Stimulated activated CD8-positive, alpha-beta memory T cell treated with anti-CD3 and anti-CD28 coated beads, Interleukin-2, amount 100 ng/mL, for 1 hour (primary cell): ENCODE measurements at places on chromosomes 2 and 18.

DNA sequence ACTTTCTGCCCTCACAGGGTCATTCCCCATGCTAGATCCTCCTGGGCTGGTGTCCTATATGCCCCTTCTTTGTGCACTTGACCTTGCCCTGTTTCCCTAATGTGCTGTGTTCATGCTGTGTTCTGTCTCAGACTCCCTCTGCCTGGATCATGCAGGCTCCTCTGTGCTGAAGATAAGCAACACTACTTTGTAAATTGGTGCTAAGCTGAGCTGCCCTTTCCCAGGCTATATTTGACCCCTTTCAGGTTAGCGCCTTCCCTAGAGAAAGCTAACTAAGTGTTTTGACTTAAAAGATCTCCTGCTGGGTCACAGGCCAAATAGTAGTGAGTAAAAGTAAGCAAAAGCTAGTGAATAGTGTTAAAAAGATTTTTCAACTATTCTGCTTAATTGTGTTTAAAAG is 257.2 kb upstream of the RGPD4 start:
- DNase-seq = no peak

- DNase-seq = no peak
Measured at GRCh38 chr2:238868616-238869292, 20.9 kb downstream of the TWIST2 start.

GRCh38 chr2:177783835-177784744 is 288.5 kb downstream of the PDE11A start:
- DNase-seq = no peak

DNA sequence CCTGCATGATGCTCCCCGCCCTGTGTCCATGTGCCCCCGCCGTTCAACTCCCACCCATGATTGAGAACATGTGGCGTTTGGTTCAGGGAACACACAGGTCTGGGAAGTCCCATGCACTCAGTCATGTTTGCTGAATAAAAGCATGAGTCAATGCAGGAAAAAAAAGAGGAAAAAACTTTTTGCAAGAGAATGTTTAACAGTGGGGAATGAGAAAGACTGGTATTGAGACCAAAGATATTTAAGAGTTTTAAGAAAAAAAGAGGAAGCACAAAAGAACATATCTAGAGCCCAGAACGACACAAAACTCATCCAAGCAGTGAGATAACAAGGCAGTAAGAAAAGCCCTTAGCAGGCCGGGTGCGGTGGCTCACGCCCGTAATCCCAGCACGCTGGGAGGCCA is 279.2 kb upstream of the THSD7B start:
- no peak for DNase-seq

DNA sequence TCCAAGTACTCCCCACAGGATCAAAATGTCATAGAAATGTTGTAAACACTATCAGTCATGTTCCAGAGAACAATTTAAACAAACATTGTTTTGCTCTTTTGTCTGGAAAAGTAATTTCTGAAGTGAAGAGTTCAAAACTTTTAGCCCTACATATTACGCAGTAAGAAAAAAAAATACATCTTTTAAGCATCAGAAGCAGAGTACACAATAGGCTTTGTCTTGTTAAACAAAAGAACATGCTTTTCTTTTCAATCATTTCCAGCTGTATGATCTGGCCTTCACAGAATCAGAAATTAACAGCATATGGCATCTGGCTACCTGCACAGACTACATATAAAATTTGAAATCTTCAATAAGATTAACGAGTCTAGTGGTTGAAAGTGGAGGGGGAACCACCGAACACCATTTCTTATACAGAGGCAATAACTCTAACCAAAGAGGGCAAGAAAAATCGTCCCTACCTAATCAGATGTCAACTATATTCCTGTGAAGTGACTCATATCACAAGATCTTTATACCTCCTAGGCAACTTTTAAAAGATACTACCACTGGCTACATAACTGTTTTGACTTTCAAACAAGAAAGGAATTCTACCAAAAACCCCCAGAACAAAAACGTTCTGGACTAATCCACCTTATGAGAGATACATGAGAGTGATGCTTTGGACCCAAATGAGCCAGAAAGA is 149.3 kb downstream of the EXOC6B start:
- DNase-seq = no peak

DNA sequence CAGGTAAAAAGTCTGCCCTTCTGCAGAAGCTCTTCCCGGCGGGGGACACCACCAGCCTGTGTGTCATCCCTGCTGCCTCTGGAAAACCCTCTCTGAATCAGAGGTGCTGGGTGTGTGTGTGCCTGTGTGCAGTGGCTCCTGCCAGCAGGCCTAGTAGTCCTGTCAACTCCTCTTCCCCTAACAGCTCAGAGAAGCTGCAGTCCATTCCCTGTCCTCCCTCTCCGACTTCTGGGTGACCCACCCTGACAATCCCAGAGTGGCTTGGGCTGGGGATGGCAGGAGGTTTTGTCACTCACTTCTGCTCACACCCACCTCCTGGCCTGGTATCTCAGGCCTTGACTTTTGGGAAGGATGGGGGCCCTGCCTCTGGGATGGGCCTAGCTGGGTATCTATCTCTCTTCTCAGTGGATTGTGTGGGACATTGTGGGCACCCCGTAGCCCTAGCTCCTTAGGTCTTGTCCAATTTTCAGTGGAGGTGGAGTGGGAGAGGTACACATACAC is 2.3 kb downstream of the WNT10A start:
- DNase-seq = no peak

- no peak for DNase-seq
Measured at GRCh38 chr18:55142410-55142809, 183.1 kb upstream of the CCDC68 start.

GRCh38 chr2:206069417-206069816 is 16.6 kb downstream of the INO80D start:
- no peak for DNase-seq

GRCh38 chr2:206383669-206384068 is 59.7 kb upstream of the ADAM23 start:
- DNase-seq = no peak

DNA sequence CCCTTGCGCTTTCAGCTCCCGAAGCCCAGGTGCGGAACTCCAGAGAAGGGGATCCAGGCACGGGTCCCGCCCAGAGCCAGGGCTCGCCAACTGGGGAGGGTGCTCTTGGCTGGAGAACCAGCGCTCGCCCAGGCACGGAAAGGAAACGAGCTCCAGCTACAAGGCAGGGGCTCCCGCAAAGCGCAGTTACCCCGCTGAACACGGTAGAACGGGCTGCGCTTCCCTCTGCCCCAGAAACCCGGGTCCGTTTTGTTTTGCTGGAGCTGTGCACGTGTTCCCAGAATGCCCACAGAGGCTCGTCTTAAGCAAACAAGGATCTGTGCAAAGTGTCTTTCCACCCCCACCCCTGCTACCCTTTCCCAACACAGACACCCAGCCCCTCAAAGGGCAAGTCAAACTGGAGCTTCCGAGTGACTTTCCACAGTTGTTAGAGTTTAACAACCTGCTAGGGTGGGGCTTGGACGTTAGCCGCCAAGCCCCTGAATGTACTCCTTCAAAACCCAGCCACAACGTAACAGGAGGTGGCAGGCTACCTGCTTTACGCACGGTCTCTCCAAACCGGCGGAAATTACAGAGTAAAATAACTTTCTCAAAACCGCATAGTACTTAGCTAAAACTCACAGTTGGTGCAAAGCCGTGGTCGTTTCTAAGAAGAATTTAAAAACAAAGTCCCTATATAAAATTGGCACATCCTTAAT is 775 bp downstream of the RNF125 start:
- DNase-seq = no peak

- DNase-seq = no peak
Measured at GRCh38 chr18:58426611-58427010, 202.3 kb downstream of the ALPK2 start.

GRCh38 chr2:173865971-173866873 is 99.0 kb downstream of the SP3 start:
- no peak for DNase-seq

- no peak for DNase-seq
Measured at GRCh38 chr2:221731432-221732145, 159.5 kb upstream of the EPHA4 start.

- DNase-seq = no peak
Measured at GRCh38 chr18:78405763-78406162, 573.9 kb upstream of the SALL3 start.

DNA sequence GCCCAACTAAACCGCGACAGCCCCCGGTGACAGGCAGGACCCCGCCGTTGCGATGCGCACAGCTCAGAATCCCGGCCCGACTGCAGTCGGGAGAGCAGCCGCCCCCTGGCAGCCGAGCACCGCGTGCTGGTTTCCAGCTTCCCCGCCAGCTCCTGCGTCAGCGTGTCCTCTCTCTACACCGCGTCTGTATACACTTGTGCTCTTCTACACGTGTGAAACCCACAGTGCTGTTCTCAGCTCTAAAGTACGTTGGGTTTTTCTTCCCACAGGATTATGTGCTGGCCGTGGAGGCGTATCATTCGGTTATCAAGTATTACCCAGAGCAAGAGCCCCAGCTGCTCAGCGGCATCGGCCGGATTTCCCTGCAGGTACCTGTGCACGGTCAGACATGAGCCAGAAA is 54.0 kb downstream of the ADI1 start:
- no peak for DNase-seq

DNA sequence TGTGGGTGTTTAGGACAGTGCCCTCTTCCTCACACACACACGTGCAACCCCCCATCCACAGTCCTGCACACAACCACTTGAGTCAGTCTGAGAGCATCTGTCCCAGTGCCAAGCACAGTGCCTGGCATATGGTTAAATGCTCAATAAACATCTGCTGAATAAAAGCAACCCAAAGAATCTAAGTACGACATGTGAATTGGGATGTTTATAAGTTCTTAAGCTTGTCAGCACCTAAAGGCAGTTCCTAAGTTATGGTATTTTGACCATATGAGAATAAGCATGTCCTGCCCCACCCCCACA is 37.8 kb downstream of the CAPN13 start:
- no peak for DNase-seq

DNA sequence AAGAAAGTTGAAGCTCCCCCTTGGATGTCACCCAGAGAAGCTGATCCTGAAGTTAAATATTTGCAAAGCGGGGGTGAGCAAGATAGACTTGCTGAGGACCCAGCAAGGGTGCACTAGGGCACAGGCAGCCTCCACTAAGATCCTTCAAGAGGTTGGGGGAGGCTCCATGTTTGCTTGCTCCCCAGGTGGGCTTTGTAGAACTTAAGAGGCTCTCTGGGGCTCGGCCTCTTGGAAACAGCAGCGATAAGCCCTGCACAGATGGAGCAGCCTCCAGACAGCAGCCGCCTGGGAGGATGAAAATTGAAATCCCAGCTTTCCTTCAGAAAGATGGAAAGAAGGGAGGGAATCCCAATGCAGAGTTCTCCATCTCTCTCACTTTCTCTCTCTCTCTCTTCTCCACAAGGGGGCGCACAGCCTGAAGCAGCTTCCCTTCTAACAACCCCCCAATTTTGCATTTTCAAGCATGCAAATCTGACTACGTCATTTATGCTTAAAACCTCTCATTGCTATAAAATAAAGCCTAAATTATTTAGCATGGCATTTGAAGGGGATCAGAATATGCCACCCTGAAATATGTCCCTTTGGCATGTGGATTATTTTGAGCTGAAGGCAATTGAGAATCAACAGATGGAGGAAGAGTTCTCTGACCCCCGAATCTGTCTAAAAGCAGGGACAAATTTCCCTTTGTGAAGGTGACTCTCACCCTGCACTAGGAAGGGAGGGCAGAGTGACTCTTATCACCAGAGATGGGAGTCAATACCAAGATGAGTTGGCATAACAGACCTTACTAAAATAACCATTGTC is 185.7 kb upstream of the KLHL29 start:
- DNase-seq = no peak

DNA sequence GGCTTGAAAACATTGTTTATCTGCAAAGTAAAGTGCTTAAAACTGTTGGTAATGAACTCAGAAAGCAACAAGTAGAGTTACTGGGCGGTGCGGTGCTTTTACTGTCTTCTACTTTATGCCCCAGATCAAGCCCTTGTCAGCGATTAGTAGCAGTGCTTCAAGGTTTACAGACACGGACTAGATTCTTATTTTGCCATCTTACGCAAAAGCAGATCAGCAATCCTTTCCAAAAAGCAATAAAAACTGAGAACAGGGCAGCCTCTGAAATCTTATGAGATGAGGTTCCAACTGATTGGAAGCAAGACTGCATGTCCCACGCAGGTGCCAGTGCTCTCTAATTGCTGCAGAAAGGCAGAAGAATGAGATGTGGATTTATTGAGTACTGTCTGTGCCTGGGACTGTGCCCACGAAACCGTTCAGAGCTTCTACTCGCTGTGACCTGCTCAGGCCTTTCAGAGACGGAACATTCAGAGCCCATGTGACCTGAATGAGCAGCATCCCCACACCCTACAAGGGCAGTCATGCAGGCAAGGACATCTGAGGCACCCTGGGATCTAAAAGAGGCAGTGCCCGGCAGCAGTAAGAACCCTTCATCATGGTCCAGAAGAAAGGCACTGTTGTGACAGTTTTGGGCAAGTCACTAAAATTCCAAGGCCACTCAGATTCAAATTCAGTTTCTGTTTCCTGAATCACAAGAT is 15.7 kb downstream of the COL4A3 start:
- no peak for DNase-seq

DNA sequence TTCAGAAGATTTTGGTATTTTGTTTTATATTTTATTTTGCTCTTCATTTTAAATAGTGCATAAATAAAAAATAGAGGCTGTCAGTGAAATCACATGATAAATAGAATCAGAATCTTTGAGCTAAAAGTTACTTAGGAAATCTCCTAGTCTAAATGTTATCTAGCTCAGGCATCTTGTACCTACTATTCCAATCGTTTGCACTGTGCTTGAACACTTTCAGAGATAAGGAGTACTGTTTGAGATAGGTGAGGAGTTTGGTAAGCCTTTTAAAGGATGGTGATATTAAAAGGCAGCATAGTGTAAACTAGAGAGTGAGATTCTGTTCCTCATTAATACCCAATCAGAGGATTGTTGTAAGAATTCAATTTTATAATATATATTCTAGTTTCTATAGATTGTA is 157.2 kb upstream of the MYO3B start:
- DNase-seq = no peak

DNA sequence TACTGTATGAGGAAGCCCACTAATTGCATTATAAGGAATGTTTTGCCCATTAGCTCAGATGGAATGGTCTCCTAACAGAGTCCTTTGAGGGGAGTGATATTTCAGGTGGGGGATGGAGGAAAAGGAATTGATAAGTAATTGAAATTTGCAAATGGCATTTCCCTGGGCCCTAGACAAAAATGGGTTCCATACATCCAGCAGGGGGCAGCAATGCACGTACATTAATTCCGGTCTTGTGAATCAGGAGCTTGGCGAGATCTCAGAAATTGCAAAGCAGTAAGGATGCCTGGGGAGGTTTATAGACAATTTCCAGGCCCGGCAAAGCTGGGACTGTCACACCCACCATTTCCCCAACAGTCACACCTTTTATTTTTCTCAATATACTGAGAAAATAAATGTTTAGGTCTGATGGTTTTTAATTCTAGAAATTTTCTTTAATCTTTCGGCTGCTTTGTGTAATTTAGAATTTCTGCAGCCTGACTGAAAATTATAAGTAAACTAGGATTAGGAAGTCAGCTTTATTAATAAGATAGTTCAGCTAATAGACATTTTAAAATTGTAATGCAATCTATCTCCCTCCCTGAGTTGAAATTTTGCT is 122.8 kb downstream of the LYPD1 start:
- DNase-seq = no peak

DNA sequence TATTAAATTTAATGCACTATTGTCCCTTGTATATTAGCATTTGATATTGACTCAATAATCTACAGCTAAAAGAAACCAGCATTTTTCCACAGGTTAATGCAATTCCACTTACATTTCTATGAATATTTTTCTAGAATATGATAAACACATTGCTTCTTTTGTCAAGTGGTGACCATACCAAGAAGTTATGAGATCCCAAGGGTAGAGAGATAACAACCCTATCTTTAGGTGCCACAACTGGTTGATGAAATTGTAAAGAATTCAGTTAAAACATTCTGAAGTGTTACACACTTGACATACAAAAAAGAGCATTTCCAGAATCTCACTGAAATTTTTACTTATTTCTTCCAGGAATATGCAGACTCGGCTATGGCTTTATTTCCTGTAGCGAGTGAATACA is 56.0 kb downstream of the ABCG8 start:
- DNase-seq = no peak
